HuH-7.5 (cell line): ENCODE measurements at places on chromosomes 16 and 17.
A peak's percentile ranks its signal among the peaks of the same experiment; 100 is the strongest.

GRCh38 chr17:27471321-27472269, 15.3 kb downstream of the KSR1 start:
- no peak for DNase-seq

DNA sequence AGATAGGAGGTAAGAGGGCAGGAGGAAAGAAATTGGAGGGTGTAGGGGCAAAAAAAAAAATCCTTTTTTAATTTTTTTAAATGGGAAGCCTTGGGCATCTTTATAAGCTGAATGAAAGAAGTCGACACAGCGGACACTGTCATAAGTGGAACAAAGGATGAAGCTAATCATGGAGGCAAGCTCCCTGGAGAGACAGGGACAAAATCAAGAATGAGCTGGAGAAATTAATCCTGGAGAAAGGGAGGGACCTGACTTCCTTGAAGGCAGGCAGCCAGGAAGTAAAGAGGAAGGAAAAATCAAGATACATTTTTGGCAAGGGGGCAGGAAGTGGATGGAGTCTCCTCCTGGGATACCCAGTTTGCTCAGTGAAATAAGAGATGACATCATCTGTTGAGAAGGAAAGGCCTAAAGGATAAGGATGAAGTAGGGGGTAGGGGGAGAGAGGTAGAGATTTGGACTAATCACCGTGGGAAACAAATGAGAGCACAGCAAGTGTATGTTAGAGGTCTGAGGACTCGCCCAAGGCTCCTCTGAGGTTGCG, 179.3 kb downstream of the SLC39A11 start:
- DNase-seq = no peak

DNA sequence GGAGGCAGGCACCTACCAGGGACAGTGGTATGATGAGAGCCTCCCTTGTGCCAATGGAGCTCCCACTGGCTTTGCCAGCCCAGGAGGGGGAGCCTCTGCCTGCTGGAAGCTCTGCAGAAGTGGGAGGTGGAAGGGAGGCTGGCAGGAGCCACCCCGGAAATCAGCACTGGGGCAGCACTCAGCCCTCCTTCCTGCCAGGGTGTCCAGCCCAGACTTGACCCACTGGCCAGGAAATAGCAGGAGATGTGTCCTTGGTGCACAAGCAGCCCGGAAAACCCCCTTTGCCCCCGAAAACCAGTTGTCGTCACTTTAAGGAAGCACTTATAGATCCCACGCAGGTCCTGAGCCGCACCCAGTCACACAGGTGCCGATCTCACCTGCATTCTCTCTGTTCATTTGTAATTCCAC, 49.3 kb upstream of the CACNG4 start:
- peak; percentile 68 for DNase-seq

- DNase-seq = peak; percentile 82
Observed at GRCh38 chr17:59845595-59846393, 46.9 kb downstream of the TUBD1 start.

DNA sequence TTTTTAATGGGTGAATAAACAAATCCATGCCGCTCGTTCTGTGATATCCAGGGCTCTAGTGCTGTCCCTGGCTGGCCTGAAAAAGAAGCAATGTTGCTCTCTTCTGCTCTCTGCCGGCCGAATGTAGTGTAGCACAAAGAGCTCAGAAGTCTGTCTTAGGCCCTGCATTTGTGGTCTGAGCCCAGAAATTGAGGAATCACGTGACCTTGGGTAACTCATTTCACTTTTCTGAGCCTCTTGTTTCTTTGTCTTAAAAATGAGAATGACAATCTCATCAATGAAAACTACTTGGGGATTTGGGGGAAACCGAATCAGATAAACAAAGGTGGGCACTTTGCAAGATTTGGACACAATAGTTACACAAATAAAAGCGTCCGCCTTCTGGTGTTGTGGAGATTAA, 381.6 kb upstream of the ASIC2 start:
- DNase-seq = peak; percentile 21

DNA sequence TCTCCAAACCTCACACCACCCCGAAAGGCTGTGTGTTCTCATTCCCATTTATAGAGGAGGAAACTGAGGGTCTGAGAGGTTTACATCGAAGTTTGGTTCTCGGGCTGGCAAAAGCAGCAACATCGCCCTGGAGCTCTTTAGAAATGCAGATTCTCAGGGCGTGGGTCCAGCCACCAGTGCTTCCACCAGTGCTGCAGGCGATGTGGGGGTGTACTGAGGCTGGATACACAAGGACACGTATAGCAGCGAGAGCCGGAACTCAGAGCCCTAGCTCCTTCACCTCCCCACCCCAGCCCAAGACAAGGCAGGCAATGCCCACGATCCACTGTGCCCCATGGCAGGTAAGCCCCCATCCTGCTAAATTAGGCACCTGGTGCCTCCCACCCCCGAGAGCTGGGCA, 5.9 kb downstream of the GPRC5B start:
- no peak for DNase-seq

- no peak for DNase-seq
Observed at GRCh38 chr17:55168958-55169687, 95.6 kb upstream of the HLF start.

- no peak for DNase-seq
Observed at GRCh38 chr17:12457493-12457892, 208.2 kb upstream of the MYOCD start.

- DNase-seq = no peak
Observed at GRCh38 chr17:79341222-79341780, 266.7 kb downstream of the ENGASE start.

GRCh38 chr17:48500435-48501426, 30.1 kb downstream of the HOXB1 start:
- no peak for DNase-seq
